Stimulated activated CD4-positive, alpha-beta T cell treated with anti-CD3 and anti-CD28 coated beads, Interleukin-15, amount 100 ng/mL, for 24 hours (primary cell): ENCODE measurements at places on chromosomes 5 and 9.
A peak's percentile ranks its signal among the peaks of the same experiment; 100 is the strongest.

- no peak for DNase-seq
Measured at GRCh38 chr9:29212397-29213387, 1639.4 kb upstream of the C9orf72 start.

DNA sequence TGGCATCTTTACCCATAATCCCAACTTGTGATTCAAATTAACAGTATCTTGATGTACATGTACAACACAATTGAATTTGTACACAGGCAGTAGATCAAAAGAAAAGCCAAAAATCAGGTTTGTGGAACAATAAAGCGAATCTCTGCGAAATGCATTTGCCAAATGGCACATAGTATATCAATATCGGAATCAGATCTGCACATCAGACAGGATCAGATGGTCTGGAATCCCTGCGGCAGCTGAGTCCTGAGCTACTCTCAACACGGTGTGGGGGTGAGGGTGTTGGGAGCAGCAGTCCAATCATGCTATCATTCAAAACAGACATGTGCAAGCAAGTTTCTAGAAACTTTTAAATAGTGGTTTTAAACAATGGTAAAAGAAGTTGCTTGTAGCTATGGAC lies 358.3 kb downstream of the SEMA5A start:
- DNase-seq: no peak

- DNase-seq: no peak
Measured at GRCh38 chr9:21800931-21801682, 1.3 kb upstream of the MTAP start.

DNA sequence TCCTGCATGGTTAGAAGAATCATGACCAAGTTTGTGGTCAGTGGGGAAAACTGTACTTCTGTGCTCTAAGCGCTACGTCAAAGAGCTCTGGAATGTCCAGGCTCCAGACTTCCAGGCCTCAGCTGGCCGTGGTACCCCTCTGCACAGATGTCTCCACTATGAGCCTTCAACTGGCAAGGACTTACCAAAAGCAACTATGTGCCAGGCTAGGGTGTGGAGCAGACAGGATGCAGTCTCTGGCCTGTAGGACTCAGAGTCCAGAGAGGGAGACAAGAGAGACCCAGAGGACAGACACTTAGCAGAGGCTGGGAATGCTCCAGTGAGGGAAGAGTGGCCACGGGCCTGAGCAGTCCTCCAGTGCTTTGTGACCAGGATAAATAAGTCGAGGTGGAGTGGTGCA lies 31.0 kb upstream of the TCF7 start:
- DNase-seq: no peak

DNA sequence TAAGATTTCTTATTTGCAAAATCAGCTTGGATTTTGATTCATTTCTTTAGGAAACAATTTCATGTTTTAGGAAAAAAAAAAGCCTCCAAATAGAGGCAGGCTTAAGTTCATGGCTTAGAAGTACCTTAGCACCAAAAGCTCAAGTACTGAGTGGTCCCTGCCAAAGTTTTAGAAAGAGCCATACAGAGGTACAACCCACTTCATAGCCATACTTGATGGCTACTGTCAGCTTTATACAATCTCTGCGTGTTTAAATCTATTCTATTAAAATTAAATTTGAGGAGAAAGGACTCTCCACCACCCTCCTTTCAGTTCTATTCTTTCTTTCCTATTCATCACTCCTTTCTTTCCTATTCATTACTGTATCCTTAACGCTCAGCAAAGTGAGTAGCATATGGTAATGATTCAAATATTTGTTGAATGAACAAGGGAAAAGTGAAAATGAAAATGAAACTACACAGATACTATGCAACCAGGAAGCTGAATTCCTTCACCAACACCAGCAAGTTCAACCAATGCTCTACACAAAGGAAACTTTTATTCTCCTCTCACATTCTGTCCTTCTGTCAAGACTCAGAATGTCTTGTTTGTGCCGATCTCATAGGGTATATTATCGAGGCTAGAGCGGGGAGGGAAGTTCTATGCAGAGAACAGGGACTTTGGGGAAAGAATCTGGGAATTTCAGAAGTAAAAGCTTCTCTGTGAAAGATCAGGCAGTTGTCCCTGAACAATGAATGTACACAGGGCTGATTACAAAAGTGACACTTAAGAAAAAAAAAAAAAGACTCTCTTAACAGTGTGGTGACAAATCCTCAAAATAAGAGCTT lies 138.6 kb upstream of the SPEF2 start:
- no peak for DNase-seq

- no peak for DNase-seq
Measured at GRCh38 chr5:68169903-68170302, 45.7 kb upstream of the PIK3R1 start.

DNA sequence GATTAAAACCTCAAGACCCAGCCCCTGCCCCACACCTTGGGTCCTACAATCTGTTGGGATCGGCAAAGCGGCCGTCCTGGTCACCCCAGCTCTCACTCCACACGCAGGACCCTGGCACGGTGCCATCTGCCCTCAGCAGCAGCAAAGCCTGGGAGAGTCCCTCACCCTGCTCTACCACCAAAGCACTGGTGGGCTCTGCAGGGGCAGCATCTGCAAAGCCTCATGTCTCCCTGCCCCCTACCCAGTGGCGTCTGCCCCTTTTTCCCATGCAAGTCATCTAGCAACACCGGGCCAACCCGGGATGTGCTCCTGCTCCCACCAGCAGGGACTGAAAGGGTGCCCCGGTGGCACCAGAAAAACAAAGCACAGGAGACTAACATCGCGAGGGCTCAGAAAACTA lies 19.6 kb upstream of the CNOT6 start:
- DNase-seq: no peak

DNA sequence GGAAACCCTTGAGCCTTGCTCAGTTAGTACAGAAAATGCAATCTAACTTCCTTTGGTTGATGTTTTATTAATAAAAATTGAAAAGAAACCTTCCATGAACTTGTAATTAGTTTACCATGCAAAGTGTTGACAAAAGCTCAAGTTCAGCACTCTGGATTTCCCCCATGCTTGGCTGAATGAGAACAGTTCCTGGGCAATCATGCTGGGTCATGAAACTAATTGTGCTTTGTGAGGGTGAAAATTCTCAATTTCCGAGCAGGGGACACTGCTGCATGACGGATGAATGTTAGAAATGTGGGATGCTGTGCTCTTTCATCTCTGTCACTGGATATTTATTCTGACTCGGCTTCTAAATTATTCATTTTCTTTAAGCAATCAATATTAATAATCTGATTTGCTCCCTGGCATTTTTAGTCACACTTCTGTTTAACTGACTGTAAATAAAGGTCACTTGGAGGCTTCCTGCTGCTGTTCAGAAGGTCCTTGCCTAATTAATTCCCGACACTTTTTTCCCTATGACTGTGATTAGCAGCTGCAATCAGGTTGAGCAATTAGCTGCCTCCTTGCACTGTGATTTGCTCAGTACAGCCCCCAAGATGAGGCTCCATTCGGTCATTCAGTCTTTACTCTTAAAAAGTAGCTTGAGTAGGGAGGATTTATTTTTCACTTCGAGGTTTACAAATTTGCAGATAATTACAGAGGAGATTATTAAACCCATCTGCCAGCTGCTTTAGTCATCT lies 678.1 kb upstream of the ZNF608 start:
- DNase-seq: no peak

- no peak for DNase-seq
Measured at GRCh38 chr9:131076347-131077195, 19.8 kb upstream of the AIF1L start.

DNA sequence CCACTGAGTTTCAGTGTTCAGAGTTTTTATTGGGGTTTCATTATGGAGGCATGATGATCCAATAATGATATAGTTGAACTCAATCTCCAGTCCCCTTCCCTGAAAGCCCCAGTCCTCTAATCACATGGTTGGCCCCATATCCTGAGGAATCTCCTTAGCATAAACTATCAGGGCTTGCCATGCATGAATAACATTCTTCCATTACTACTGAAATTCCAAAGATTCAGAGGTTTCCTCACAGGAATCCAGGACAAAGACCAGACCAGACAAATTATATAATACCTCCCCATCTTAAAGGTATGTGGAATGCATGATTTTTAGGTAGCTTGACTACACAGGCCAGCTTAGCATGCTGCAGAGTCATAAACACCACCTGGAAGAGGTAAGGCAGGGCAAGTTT lies 15.5 kb upstream of the LRRTM2 start:
- DNase-seq: no peak

DNA sequence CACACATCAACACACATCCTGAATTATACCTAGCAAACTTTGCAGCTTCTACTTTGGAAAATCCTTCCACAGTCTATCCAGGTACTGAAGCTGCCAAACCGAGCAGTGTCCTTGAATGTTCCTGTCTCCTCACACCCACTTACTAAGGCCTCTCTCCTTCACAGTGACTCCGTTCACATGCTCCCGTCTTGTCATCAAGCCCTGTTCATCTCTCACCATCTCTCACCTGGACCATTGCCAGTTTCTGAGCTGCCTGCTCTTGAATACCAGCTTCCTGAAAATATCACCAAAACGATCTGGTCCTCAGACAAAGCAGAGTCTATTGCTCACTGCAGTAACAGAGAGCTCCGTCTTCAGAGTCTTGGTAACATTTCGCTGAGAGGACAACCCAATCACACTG lies 57.4 kb downstream of the GCNT1 start:
- peak; percentile 6 for DNase-seq

- no peak for DNase-seq
Measured at GRCh38 chr9:133585481-133586351, 23.5 kb downstream of the FAM163B start.

GRCh38 chr9:136185596-136186366 lies 19.1 kb downstream of the LHX3 start:
- no peak for DNase-seq

DNA sequence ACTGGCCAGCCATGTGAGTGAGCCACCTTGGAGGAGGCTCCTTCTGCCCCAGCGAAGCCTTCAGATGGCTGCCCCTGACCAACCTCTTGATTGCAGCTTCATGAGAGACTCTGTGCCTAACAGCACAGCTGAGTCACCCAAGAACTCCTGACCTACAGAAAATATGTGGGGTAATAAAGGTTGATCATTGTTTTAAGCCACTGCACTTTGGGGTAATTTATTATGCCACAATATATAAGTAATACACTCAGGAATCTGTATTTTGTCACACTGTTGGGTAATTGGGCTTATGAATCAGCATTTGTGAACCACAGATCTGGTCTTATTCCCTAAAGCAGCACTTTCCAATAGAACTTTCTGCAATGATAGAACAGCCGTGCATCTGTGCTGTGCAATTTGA lies 24.4 kb upstream of the VDAC1 start:
- DNase-seq: no peak

GRCh38 chr5:7869474-7870136 lies 657 bp downstream of the MTRR start:
- DNase-seq: peak; percentile 56

DNA sequence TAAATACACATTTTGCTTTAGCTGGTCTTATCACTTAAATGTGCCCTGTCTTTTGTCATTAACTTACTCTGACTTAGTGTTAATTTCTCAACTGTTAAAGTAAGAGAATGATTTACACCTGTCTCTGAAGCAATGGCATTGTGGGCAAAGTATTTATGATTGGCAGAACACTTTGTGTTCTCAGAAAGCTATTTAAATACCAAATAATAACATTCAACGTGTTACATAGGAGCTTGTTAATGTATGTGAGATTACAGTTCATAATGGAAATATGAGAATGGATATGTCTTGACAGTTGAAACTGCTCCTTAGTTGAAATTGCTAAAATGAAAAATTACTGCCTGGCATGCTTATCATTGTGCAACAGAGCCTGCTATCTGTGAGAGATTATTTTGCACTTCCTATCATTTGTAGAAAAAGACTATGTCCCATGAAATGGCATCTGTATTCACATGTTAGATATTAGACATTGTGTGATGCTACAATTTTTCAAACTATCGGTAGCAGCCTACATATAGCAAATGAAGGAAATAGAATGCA lies 46.1 kb downstream of the PRR16 start:
- DNase-seq: no peak

DNA sequence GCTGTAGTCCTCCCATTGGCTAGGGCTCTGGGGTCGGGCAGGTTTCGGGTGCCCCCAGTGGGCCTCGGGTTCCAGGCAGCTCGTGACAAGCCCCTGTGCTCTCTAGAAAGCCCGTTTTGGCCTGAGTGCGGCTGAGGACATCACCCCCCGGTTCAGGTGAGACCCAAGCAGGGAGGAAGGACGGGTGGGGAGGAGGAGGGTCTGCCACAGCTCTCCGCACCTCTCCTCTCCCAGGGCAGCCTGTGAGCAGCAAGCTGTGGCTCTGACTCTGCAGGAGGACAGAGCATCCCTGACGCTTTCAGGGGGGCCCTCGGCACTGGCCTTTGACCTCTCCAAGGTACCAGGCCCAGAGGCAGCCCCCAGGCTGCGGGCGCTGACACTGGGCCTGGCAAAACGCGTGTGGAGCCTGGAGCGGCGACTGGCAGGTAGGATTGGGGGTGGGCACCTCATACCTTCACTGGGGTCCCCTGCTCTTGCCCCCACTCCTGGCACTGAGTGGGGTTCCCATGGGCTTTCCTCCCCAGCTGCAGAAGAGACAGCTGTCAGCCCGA lies 672 bp downstream of the PAXX start:
- DNase-seq: no peak

- DNase-seq: no peak
Measured at GRCh38 chr5:37661227-37661920, 178.5 kb downstream of the GDNF start.

- DNase-seq: no peak
Measured at GRCh38 chr5:148665431-148665830, 11.1 kb upstream of the HTR4 start.

GRCh38 chr9:38652044-38652443 lies 31.6 kb upstream of the ANKRD18A start:
- DNase-seq: no peak

DNA sequence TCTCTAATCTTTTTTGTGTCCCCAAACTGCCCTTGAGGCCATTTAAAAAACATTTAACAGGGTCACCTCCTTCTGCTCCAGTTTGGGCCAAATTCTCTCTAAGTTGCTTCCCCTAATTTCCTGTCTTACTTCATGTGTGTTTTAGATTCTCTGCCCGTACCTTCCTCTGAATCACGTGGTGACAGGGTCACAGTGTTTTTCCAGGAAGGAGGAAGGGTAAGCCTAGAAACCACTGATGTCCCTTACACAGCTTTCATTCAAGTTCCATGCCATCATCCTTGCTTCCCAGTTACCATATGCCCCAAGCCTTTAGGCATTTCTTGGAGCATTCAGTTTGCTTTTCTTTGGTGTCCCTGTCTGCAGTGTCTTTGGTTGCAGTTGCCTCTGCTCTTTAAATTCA lies 42.4 kb upstream of the MACIR start:
- no peak for DNase-seq

DNA sequence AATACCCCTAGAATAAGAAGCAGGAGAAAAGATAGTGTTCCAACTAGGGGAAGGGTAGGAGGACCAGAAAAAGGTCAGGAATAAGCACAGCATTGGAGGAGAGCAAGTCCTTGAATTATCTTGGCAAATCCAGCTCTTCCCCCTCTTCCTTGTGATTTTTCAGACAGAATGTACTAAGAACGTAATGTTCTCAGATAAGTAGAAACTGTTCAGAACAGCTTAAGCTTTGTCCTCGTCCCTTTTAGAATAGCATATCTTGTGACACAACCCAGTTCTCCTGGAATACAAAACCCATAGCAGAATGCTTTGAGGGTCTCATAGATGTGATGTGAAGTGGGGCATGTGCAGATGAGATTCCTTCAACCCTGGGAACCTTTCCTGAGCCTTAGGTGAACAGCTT lies 97.4 kb downstream of the EMB start:
- no peak for DNase-seq

GRCh38 chr5:45596320-45596719 lies 99.9 kb downstream of the HCN1 start:
- DNase-seq: no peak
